Kidney tubule cell (primary cell): ENCODE measurements at places on chromosomes 13 and 19.

DNA sequence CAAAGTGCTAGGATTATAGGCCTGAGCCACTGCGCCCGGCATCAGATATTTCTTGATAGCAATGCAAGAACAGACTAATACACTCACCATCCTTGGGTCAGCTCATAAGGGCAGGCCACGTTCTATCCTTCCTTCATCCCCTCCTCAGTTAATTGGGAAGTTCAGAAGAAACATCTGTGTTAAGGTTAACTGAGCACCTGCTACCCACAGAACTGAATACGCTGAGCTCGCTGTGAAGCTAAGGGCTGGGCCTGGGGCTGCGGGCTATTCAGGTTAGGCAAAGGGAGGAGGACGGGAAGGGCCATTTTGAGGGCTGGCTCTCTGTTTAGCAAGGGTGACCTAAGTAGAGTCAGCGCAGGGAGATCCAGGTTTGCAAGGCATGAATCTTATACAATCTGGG is 43.0 kb upstream of the UQCRFS1 start:
- DNase-seq, result no peak

DNA sequence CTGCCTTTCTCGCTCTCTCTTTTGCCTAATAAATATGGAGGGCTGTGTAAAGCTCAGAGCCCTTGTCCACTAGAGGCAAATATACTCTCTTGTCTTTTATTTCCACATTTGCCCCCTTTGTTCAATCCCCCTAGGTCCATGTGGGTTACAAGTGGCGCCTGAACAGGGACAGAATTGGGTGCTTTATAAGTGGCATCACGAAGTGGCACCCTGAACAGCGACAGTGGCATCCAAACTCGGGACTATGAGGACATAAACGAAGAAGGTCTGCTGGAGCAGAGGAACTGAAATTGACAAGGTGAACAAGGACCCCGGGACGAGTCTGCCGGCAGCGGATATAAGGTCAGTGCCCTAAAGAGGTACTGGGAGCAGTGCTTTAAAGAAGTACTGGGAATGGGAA is 4.3 kb upstream of the ZNF610 start:
- no peak for DNase-seq

DNA sequence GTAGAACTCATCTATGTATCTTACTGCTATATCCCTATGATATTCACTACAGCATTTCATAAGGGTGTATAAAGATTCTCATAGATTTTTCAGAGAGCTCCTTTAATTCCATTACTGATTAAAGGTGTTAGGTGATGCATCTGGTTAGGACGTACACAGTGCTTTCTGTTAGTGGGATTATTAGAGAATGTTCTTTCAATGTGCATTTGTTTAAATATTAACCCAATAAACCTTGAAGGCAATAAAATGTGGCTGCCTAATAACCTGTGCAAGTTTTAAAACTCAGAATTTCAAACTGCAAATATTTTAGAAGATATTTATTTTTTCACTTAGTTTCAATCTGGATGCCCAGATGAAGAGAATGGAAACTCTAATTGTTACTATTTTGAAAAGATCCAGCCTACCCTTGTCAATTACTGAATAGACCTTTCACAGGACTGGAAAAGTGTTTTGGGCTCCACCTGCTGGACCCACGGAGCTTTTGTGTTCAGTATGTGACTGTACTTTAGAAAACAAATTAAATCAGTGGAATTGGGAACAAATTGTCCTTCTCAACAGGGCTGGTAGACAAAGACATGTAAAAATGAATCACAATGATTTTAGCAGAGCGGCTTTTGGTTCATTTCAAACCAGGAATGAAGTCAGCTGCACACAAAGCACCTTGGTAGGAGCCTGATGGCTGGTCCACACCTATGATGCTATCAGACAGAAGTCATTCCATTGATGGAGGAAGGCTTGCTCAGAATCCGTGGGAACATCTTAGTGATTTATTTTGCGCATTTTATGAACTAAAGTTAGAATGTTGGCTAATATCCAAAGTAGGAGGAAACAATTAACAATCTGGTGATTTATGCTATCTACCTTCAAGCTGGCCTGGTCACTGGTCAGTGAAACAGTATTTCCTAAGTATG is 89.4 kb upstream of the RAP2A start:
- DNase-seq, result peak; percentile 71

DNA sequence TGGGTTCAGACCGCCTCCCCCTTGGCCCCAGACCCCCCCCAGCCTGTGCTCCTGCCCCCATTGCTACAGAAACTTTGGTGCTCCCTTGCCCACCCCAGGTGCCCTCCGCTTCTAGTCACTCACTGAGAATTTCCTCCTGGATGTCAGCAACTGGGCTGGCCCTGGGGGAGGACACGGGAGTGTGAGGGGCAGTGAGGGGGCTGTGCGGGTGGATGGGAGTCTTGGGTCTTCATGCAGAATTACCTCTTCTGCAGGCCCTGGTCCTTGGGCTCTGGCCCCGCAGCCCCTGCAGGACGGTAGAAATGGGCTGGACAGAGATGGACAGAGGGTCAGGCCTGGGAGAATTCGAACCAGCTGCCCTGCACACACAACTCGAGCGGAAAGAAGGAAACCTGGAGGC is 4.8 kb downstream of the LILRB5 start:
- no peak for DNase-seq

DNA sequence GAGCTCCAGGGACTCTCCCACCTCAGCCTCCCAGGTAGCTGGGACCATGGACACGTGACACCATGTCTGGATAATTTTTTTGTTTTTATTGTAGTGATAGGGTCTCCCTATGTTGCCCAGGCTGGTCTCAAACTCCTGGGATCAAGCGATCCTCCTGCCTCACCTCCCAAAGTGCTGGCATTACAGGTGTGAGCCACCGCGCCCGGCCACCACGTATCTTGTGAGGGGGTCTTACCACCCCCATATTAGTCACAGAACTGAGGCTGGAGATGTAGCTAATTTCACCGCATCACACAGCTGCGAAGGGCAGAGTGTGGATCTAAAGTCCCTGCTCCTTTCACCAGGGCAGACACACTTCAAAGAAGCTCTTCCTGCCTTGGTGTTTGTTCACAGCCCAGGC is 211.8 kb upstream of the SOX1 start:
- peak; percentile 17 for DNase-seq

DNA sequence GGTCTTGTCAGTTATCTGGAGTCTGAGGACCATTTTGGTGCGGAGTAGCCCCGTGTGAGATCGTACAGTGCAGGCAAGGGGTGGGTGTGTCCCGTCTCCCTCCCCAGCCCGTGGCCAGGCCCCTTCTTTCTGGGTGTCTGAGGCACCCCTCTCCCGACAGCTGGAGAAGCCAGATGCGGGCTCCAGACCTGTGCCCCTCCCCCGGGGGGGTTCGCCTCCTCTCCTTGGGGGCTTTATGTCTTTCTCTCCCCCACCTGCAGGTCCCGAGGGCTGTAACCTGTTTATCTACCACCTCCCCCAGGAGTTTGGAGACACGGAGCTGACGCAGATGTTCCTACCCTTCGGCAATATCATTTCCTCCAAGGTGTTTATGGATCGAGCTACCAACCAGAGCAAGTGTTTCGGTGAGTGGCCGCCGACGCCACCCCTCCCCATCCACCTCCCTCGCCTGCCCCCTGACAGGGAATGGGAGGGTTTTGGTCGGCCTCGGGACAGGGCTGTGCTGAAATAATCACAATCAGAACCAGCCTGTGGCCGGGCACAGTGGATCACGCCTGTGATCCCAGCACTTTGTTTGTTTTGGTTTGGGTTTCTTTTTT is 65.6 kb downstream of the CELF5 start:
- peak; percentile 9 for DNase-seq

DNA sequence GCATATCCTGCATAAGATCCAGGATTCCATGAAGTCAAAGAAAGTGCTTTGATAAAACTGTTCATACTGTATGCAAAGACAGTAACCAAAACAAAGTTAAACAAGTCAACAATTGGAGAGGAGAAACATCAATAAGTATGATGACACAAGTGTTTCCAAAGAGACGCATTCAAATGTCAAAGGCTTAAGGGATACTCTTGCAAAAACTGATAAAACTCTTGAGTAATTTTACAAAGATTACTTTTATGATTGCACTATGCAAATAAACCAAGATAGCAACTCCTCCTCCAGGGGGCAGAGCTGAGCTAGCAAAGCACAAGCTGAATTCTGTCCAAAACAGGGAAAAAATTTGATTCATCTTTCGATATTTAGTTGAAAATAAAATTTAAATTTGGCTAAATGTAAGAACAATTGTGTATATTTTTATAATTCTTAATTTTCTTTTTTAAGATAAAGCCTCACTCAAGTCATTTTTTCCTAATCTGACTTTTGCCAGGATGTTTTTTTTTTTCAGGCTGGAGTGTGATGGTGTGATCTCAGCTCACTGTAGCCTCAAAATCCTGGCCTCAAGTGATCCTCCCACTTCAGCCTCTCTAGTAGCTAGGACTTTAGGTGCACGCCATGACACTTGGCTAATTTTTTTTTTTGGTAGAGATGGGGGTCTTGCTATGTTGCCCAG is 84.0 kb downstream of the MZT1 start:
- peak; percentile 33 for DNase-seq

DNA sequence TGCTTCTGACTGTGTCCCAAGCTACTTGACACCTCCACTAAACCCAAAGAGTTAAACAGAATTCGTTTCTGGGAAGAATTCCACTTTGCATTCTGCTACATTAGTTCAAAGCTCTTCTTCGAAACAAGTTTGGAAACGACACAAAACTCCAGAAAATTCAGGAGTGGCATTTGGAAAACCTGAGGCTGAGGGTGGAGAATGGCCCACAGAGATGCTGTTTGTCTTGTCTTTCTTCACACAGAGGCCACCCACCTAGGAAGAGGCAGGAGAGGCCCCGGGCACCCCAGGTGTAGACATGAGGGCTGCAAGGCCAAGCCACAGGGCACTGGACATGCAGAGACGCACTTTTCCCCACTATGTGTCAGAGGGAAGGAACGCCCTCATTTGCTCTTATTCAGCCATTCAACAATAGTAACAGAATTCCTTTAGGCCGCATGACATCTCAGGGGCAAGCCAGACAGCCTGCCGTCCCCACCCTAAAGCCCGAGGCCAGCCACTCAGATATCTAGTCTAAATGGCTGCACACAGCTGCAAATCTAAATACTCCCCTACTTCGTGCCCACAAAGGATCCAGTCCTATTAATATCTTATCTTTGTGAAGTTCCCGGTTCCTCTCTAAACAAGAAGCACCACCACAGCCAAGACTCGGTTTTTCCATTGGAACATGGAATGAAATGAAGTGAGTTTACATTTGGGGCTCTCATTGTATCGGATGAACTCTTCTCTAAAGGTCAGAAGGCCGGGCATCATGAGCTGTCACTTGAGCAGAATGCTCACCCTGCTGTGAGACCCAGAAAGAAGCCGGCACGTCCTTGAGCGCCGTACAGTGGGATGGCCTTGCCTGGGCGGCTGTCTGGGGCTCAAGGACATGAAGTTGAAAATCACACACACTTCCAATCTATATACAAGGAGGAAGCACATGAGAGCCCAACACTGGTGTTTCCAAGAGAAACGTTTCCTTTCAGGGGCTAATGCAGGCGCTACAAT is 19.8 kb downstream of the COL4A1 start:
- DNase-seq, result no peak
